Heart right ventricle (tissue), 16 donors: ENCODE measurements at places on chromosomes 3 and 15. TPM values are rescaled to one million over a fixed set of nuclear protein-coding genes. Genes with fewer than 3 reads are reported as not detected.

DNA sequence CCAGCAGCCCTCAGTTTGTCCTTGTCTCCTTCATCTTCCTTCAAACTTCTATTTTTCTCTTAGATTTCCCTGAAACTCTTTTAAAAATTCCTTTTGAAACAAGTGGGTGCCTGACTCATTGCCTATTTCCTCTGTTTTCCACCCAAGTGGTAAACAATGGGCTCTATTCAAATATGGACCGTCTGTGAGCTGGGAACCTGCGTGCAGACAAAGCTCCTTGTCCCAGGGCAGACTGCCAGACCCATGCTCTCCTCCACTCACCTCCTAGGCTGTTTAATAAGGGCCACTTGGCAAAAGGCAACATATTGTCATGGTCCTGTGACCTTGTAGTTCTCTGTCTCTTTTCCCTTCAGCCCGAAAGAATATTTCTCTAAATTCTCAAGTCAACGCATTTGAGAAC lies 332.7 kb upstream of the THBS1 start:
- DNase-seq = peak; percentile 59

GRCh38 chr15:31236184-31237042 lies 90.2 kb upstream of the KLF13 start:
- DNase-seq = peak; percentile 92

- DNase-seq = no peak
Measured at GRCh38 chr3:60399861-60400845, 851.1 kb downstream of the FHIT start.

GRCh38 chr15:72037321-72037720 lies 80.6 kb downstream of the MYO9A start:
- no peak for DNase-seq

DNA sequence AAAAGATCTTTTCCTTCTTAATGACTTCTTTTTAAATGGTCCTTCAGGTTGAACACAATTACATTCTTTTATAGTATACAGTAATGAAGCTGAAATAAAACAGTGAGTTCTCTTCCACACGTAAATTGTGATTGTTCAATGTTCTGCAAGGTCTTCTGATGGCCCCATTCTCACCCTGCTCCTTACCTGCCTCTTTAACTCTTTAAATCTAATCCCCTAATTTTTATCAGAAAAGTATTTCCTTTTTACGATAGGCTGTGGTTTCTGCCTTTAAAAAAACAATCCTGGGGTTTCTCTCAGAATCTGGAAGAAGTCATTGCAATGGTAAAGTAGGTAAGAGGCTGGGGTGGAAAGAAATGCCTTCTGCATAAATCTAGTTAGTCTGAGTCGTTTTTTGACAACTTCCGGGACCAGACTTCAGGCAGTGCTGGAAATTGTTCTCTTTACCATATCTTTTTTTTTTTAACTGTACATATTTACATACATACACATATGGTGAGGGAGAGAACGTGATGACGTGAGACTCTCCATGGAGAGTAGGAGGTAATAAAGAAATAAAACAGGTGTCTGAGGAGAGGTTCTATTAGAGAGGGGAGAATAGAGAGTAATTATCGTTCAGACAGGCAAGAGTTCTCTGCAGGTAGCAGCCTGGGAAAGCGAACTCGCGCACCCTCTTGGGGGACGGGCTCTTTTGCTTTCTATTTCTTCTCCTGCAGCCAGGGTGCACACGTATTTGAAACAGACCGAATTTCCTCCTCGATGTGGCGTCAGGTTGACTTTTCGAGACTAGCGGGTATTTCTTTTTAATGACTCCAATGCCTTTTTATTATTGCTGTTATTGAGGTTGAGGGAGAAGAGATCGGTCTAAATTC lies at the start of gene SIDT1:
SIDT1 (plus strand) TSS at position 730 of the 872 bp plus-strand sequence. CDS start 467 bp downstream, outside the sequence.
- no peak for DNase-seq

The CERS3 gene
- not detected for total RNA-seq

- no peak for DNase-seq
Measured at GRCh38 chr3:63951492-63952247, 39.5 kb upstream of the SCAANT1 start.

DNA sequence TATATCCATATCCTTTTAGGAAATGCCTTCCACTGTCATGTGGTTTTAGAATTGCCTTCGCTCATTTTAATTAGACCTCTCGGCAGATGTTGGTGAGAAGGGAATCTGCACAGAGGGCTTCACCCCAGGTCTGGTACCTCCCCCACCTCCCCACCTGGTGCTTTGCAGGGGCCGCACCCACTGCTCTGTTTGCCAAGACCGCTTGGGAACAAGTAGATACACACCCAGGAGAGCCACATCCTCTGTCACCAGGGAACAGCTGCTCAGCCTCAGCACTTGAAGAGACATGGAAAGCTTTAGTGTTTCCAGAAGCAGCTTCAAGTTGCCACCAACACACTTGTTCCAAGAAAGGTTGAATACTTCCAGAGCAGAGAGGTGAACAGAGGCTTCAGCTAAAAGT lies 21.8 kb downstream of the LRRC31 start:
- no peak for DNase-seq

- peak; percentile 57 for DNase-seq
Measured at GRCh38 chr15:85757073-85757938, 37.4 kb downstream of the KLHL25 start.

The ARNT2 gene
- total RNA-seq = 4.6 TPM

GRCh38 chr15:88654430-88655102 lies 15.8 kb downstream of the ISG20 start:
- no peak for DNase-seq

DNA sequence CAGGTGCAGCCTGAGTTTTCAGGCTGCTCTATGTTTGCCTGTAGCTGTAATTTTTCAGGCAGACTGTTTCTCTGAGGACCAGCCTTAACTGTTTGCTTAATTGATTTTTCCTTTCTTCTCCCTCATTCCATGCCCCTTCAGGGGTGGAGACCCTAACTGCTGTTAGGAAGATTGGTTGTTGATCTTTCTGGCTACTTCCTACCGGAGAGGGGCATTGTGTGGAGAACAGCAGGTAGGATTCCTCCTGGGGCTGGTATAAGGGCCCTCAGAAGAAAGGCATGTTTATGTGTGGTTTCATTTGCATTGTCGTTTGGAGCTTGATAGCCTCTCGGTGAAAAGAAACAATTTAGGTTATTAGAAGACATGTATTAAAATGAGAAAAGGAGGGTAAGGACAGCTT lies 56.9 kb upstream of the GOLGA6L2 start:
- DNase-seq = no peak

The PLA1A gene
- total RNA-seq = 1.7 TPM
